ENCODE measurements at places on chromosomes 11 and 22.

DNA sequence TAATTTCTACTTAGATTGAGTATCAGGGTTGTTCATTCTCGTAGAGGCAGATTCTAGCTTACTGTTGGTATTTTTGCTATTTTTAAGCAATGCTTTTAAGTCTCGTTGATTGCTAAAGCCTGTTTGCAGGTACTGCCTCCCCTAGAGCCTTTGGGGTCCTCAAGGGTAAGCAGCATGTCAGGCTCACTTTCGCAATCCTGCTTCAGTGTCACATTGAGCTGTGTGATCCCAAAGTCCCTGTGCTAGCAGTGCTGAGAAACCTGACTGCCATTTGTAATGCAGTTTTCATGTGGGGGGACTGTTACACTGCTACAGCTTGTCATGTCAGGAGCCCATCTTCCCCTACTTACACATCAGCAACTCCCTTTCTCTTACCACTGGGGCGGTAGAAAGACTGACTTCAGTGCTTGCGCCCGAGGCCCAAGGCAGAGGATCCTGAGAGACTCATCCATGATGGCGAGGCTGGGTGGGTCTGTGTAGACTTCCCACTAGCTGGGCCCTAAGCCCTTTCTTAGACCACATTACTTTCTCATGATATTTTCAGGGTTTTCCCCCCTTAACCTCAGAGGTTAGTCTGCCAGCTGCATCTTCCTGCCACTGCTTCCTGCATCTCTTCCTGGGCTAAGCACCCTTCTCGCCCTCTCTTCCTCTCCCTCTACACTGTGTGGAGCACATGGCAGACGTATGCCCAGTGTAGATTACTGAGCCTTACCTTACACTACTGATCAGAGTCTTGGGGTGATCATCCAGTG, 40.8 kb upstream of the ST14 start:
- no peak for DNase-seq

DNA sequence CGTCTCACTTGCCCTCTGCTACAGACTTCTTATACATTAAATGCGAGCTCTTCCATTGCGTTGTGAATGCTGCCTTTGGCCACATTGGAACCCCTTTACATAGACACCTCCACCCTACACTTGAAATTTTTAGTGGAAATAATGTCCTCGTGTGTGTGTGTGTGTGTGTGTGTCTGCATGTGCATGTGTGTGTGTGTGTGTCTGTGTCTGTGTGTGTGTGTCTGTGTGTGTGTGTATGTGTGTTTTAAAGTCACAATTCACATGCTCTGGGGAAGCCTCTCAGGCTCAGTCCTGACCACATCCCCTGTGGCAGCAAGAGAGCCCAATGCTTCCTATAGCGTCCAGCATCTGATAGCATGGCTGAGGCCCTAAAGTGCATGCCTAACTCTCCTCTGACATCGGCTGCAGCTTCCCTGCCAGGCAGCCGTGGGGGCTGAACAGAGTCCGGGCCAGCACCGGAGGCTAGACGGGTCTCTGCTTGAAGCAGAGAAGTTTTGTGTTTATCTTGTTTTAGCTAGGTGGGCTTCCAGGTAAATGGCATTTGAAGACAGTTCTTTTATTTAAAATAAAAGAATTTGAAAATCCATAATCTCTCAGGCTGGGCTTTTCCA, 64.5 kb upstream of the EMID1 start:
- DNase-seq = no peak

DNA sequence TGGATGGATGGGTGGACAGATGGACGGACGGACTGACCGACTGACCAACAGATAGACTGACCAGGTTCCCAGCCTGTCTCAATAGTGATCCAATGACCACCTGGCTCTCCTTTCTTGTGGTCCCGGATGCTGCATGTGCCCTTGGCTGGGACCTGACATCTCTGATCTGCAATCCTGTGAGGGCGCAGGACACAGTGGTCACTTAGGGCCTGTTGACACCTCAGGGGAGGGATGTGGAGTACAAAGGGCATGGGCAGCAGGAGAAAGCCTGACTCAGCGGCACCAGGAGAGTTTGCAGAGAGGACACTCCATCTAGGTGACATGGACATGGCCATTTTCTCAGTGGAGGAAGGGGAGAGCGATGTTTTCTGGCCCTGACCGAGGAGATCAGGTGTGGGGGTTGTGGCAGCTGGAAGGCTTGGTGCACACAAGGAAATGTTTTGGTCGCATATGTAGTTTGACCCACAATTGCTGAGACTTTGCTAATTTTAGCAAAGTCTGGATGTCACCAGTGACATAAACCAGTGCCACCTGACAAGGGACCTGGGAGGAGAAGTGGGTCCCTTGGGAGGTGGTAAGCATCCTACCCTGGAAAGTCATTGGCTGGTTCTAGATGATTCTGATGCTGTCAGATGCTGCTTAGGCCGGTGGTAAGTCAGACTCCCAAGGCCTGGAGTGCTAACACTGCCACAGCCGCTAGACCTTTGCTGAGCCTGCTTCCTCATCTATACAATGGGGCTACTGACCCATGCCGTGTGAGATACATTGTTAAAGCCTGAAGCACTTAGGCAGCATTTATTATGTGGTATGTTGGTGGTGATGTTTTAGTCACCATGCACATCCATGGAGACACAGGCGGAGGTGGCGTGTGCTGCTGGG, 50.7 kb downstream of the CD82 start:
- no peak for DNase-seq

DNA sequence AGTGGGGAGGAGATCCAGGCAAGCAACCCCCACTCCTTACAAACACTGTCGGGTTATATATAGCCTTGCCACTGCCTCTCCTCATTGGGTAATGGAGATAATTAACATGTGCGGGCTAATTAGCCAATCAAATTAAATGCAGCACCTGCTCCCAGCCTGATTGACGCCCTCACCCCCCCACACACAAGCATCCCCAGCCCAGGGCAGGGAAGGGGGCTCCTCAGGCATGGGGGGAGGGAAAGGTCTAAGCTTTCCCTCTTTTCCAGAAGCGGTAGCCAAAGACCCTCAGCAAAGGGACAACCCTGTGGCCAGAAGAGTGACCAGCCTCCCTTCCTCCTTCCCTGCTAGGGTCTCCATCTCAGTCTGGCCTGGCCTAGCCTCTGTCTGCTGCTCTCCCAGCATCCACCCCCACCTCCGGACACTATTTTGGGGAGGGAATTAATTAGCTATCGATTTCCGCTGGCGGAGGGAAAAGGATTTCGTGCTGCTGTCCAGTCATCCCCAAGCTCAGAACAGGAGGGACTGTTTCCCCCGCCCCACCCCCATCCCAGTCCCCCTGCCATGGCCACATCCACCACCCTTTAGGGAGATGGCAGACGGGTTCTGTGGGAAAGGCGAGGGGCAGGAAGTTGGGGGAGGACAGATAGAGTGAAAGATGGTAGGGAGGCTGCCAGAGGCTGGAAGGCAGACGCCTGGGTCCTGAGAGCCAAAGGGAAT, 7.1 kb downstream of the NRXN2 start:
- DNase-seq = no peak

GRCh38 chr11:36257351-36257750, 31.9 kb downstream of the COMMD9 start:
- DNase-seq = no peak

GRCh38 chr22:40376149-40376548, 5.8 kb downstream of the SGSM3 start:
- DNase-seq = no peak

DNA sequence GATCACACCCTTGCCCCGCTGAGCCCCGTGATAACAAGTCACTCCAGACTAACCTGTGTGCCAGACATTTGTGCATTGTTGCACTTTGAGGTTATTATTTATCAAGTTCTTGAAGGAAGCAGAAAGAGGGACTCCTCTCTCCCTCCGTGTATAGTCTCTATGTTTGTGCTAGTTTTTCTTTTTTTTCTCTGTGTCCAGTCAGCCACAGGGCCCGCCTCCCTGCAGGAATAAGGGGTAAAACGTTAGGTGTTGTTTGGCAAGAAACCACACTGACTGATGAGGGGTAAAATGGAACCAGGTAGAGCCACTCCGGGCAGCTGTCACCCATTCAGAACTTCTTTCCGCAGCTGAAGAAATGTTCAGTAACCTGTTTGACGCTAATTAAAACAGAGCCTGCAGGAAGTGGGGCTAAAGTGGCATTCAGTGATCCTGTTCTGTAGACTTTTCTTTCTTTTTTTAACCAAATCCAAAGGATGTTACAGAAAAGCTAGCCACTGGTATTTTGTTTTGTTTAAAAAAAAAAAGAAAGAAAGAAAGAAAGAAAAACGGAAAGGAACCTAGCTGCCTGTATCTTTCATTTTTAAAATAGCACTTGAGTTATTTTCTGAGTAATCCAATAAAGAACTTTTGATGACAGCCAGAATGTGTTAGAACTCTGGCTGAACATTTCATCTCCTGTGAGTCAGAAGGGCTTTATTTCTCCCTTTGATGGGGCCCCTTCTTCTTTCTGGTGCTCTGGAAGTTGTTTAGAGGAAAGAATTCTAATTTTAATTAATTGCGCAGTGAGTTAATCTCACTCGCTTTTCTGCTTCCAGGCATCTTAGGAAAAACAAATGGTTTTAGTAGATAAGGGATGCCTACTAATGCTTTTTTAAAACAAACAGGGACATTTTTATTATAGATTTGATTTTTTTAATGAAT, 58.2 kb downstream of the COMMD9 start:
- DNase-seq = no peak

GRCh38 chr11:71163371-71163770, 89.0 kb downstream of the SHANK2 start:
- no peak for DNase-seq

DNA sequence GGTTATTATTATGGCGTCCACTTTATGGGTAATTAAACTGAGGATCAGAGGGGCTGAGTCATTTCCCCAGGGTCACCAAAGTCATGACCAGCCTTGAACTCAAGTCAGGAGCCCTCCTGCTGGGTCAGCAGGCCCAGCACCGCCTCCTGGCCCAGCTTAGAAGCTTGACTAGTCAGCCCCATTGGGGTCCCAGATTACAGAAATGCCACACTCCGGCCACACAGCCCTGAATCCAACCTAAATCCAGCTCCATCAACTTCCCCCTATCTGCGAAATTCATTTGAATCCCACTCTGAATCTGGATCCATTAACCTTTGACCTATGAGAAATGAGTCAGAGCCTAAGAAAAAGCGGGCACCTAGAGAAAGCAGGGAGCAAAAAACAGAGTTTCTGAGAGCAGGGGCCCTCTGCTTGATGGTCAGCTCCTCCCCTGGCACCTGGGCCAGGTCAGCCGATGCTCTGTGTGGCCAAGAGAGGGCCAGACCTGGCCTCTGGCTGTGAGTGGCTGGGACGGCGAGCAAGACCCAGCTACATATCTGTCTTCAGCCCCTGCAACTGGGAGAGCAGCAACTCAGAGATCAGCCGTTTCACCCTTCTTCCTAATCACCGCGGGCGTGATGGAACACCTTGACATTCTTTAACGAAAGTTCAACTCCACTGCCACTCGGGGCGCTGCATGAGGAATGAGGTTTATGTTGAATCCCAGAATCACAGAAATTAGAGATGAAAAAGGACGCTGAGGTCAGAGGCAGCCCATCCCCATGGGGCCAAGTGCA, 196.1 kb downstream of the TRIM29 start:
- no peak for DNase-seq

DNA sequence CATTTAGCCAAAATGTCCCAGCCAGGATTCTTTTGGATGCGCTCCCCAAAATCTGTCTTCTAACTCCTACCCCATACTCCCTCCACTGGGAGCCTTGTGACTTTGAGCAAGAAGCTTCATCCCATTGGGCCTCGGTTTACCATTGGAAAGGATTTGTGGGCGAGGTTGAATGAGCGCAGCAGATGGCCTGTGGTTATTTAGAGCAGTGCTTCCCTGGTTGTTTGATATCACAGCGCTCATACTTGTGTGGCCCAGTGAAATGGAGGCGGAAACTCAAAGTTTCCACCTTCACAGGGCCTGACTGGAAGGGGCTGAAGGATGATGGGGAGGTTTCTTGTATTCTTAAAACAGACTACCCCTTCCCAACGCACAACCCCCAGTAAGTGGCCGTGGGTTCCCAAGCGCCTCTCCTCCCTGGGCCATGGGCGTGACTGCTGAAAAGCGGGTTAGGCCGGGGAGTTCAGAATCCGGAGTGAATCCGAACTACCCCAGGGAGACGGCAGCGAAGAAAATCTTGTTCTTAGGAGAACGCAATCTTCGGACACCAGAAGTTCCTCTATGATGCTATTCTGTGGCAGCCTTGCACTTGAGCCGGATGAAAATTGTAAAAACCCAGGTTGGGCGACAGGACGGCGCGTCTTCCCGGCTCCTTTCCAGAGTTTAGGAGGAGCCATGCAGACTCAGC, 1.2 kb upstream of the ATF4 start:
- no peak for DNase-seq

GRCh38 chr11:110410651-110411050, 19.1 kb upstream of the FDX1 start:
- DNase-seq = no peak

GRCh38 chr11:9884601-9885000, 220.7 kb downstream of the SWAP70 start:
- DNase-seq = no peak

GRCh38 chr11:61777234-61778090, 14.9 kb downstream of the TMEM258 start:
- DNase-seq = peak; percentile 53

DNA sequence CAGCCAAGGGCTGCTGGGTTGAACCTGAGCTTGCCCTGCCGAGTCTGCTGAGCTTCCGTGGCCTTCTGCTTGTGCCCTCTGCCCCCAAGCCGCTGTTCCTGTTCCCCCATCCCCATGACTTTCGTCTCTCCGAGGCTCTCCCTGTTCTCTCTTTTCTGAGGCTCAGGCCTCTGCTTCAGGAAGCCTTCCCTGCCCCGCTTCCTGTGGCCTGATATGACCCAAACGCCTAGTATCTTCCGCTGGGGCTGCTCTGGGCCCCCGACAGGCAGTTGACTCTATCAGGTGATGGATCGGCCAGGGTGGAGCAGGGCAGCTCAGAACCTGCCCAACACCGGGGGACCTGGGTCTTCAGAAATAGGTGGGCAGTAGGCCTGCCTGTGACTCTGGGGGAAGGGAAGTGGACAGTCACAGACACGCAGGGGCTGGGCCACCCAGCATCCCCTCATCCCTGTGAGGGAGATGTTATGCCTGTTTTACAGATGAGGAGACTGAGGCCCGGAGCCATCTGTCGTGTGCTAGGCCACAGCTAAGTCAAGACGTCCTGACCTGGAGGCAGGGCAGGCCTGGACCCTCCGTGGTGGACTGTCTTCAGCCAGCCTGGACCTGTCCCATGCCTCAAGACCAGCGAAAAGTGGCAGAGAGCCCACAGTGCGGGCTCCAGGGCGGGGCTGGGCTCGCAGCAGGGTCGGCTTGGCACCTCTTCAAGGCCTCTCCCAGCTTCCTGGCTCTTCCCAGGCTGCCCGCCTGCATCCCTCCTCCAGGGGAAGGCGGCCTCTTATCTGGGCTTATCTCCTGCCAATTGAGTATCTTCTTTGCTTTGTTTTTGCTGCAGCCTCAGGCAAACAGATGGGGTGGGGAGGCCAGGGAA, 16.2 kb downstream of the BAD start:
- no peak for DNase-seq

- DNase-seq = no peak
These were observed 52.4 kb downstream of the KCNC1 start for GRCh38 chr11:17786824-17787525.

DNA sequence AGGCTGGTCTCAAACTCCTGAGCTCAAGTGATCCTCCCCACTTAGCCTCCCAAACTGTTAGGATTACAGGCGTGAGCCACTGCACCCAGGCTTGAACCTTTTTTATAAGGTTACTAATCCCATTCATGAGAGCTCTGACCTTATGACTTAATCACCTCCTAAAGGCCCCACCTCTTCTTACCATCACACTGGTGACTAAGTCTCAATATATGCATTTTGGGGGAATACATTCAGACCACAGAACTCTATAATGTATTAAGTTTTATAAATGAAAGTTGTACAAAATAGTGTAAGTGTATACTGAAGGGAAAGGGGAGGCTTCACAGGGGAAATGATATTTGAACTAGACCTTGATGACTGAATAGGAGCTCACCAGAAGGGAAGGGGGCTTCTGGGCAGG, 28.4 kb upstream of the RBFOX2 start:
- DNase-seq = no peak
